GM06990 (cell line): ENCODE measurements at places on chromosomes 6 and 20.

DNA sequence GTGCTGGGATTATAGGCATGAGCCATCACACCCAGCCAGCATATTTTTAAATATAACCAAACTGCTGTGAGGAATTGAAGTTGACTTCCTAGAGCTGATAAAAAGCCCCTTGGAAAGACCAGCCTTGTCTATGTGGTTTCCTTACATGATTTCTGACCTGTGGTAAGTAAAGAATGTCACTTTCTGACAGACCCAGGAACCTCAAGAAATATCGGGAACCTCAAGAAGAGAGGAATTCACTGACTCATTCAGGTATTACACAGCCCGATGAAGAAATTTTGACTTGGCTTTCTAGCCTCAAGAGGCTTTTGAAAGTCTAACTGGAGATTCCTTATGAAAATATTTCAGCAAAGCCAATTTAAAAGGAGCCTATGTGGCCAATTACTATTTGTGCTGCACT lies 71.8 kb downstream of the FOXF2 start:
- no peak for DNase-seq

- DNase-seq: peak; percentile 36
These were observed at the start of gene SIM1 for GRCh38 chr6:100464903-100465700. TSS of gene SIM1 (minus strand) at chr6:100464921. CDS start at chr6:100463468, 1,453 bp downstream.

GRCh38 chr6:10146715-10147451 lies 268.0 kb downstream of the TFAP2A start:
- peak; percentile 4 for DNase-seq

- no peak for DNase-seq
These were observed 19.0 kb downstream of the OR2H2 start for GRCh38 chr6:29603930-29604329.

GRCh38 chr20:53597521-53598120 lies 4.0 kb upstream of the ZNF217 start:
- DNase-seq: no peak

- DNase-seq: no peak
These were observed 46.9 kb downstream of the RIPOR2 start for GRCh38 chr6:24888715-24889370.

GRCh38 chr6:38443352-38444144 lies 196.2 kb downstream of the BTBD9 start:
- DNase-seq: no peak

DNA sequence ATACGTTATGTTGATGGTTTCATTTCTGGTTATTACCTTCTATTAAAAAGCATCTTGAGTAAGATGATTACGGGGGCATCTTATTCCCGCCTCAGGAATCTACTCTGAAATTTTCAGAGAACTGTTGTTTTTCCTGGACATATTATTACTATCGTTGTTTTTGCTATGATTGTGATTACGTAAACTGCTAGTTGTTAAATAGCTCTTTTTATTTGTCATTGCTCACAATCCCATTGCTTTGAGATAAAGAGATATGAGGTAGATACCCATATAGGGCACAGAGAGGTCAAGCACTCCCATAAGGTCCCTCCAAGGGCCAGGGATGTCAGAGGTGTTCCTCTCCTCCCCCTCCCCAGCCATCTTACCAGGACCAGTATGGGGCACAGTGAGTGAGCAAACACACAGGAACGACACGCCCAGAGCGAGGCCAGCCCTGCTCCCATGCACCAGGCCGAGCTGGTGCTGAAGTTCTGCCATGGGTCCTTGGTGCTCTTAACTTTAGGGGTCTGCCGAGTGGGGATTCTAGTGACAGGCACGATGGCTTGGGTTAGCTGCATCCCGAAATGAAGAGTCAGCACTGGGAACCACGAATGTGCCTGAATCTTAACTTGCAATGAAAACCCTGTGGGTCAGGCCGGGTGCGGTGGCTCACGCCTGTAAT lies 49.9 kb downstream of the PRDM1 start:
- DNase-seq: no peak

- DNase-seq: no peak
These were observed 5.1 kb upstream of the TMEM181 start for GRCh38 chr6:158554611-158555361.

DNA sequence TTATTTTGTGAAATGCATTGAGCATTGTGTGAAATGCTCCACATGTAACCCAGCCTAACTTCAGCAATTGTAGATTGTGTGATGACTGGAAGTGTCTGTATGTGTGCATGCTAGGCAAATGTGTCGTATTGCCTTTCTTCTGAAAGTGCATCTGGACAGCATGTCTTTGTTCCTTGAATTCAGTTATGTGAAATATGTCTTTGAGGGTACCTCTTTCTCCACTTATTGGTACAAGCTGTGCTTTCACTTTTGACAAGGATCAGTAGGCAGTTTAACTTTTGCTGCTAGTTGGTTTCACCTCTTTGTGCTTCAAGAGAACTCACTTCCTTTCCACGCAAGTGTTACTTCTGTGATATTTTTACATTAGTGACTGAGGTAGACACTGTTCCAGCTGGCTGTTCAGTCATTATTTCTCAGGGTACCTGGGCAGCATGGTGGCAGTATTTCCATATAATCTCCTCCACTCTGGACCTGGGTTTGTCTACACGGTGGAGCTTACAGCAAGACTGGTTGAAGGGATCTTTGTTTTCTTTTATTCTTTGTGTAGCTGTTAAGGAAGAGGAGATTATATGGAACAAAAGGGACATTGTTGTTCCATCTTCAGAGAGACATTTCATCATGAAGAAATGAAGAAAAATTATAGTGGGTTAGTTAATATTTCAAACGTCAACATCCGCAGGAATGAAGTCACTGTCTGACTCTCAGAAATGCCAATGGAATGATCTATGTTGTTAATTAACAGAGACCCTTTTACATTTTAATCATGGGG lies 175.4 kb downstream of the UTRN start:
- peak; percentile 52 for DNase-seq

- DNase-seq: no peak
These were observed 57.6 kb downstream of the ADGRG6 start for GRCh38 chr6:142359271-142359960.

DNA sequence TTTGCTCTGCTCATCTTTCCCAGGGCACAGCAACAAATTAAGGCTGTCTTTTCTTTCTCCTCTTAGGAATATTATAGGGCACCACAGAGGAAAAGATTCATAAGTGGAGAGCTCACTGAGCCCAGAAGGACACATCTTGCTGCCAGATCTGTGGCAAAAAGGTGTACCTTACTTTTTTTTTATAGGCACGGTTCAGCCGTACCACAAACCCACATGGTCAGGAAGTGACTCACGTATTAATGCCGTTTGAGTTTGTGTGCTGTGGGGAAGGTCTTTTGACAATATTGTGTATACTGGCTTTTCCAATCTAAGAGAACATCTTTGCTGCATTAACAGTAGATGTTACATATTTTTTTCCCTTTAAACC lies 28.4 kb downstream of the PAQR8 start:
- no peak for DNase-seq

DNA sequence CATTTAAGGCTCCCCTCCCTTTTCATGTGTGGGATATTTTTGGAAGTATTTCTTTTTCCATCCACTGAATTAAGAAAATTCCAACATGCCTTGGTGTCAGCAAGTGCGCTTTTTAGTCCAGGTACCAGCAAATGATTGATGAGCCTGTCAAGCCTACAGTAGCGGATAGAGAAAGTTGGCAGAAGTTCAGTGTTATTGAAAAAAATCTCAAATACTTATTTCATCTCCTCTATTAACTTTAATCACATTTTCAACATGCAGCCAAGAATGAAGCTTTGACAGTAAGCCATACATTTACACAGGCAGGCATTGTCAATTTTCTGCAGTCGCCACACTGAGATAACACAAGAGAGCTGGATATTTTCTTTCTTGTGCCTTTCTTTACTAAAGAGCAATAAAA lies 50.4 kb downstream of the BLOC1S5 start:
- no peak for DNase-seq

DNA sequence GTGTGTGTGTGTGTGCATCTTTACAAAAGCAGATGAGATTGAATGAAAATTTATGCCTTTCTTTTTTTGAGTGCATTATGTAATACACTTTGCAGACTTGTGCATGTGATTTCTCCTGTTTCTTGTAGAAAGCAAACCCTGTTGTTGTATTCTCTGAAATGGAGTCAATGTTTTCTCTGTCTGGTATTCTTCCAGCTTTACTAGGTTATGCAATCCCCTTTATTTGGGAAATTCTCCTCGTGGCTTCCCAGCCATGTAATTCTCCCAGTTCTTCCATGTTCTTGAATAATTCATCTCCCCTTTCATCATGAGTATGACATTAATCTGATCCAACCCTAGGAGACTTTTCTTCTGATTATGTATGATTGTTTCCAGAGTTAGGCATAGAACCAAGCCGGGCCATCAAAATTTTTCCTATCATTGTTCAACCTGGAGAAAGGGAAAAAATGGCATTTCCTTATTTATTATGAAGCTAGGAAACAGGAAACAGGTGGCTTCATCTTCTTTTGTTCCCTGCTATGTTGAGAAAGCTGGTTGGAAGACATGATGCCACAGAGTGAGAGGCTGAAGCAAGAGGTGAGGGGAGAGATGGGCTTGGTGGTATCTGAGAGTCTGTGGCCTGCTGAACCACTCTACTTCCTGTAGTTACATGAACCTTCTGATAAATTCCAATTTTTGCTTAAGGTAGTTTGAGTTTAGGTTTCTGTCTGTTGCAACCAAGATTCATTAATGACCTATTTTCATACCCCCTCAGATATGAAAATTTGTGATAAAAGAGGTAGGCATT lies 68.8 kb downstream of the PRL start:
- DNase-seq: no peak

DNA sequence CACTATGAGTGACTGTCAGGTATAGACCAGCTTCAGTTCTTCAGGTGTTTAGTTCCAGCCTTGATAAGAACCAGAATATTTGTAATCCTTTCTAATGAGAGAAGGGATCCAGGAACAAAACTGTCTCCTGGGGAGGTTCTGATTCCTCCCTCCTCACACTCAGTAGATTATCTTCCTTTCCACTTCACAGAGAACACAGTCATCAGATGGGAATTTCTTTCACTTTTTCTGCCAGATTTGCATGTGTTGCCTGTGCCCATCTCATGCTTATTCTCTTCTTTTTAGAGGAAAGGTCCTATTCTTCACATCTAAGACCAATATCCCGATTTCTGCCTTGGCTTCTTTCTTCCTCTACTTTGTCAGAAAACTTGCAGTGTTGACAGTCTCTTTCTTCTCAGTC lies 50.8 kb downstream of the CD109 start:
- DNase-seq: no peak

DNA sequence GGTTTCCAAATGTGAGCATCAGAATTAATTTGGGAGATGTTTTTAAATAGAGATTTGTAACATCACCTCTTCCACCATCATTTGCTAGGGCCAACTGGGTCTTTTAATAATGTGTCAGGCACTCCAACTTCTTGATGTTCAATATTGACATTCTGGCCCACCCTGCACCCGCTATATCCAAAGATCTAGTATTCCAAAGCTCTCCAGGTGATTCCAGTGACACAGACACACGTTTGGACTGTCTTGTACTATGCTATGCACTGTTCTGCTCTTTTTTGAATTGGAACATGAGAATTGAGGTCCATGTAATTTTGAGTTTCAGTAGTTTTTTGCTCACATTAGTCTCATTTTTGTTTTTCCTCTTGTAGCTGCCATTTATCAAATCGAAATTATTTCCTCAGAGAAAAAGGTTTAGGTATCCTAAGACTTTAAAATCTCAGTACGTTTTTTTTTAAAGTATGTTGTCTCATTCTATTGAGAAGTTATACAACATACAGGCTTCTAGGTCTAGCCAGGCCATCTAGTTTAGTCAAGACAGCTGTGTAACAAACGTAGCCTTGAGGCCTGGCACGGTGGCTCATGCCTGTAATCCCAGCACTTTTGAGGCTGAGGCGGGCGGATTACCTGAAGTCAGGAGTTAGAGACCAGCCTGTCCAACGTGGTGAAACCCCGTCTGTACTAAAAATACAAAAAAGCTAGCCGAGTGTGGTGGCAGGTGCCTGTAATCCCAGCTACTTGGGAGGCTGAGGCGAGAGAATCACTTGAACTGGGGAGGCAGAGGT lies 3.1 kb downstream of the BICRAL start:
- DNase-seq: no peak

DNA sequence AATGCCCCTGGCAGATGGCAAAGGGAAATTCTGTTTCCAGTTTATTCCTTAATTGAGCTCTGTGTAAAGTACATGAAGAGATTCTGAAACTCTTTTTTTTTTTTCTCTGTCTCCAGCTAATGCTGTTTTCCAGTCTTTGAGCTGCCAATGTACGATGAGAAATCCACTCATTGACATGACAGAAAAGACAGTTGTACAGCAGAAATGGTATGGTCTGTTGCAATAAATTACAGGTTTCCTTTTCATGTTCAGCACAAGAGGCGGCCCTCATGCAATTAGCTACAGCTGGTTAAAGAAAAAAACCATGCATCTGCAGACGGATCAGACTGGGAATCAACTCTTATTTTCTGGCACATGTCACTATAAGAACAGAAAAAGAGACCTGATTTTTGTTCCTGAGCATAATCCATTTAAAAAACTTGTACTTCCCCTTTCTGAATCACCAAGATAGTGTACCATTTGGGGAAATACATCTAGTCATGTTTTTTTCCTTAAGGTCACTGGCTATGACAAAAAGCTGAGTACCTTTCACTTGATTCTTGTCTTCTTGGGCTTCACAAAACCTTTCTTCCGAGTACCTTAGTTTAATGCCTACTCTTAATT lies 289.8 kb upstream of the PREP start:
- DNase-seq: no peak
